CD4-positive, alpha-beta T cell (primary cell): ENCODE measurements at places on chromosomes 13 and 19.

- DNase-seq = no peak
- H3K27ac ChIP-seq = no peak overlapping the region
- H3K36me3 ChIP-seq = no peaks in the 10 kb centered on the region
- no peaks in the 10 kb centered on the region for H3K27me3 ChIP-seq
Observed at GRCh38 chr13:30295116-30295515, 12.2 kb downstream of the KATNAL1 start.

- DNase-seq = no peak
- H3K4me1 ChIP-seq = no peaks in the 10 kb centered on the region
- no peaks in the 10 kb centered on the region for H3K36me3 ChIP-seq
- no peaks in the 10 kb centered on the region for H3K27me3 ChIP-seq
Observed at GRCh38 chr19:28631961-28632360, 581.0 kb downstream of the UQCRFS1 start.

DNA sequence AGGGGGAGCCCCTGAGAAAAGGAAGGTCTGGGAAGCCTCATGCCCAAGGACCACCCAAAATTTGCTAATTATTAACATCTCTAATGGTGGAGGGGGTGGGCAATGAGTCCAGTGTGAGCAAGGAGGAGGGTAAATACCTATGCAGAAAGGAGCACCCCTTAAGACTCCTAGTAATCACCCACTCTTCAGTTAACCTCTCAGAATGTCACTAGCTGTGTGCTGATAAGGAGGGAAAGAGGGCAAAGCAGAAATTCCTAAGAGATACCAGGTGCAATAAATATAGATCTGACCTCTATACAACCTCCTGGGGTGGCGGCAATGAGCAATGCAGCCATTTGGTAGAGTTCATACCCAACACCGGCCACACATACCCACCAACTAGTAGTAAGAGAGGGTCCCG, 12.7 kb upstream of the DPY19L3 start:
- H3K27ac ChIP-seq = no peak overlapping the region
- H3K4me3 ChIP-seq = no peak overlapping the region
- DNase-seq = no peak
- H3K4me1 ChIP-seq = no peaks in the 10 kb centered on the region
- H3K27me3 ChIP-seq = no peaks in the 10 kb centered on the region

GRCh38 chr13:34241332-34241731, 423.4 kb downstream of the RFC3 start:
- no peaks in the 10 kb centered on the region for H3K27me3 ChIP-seq
- no peak for DNase-seq
- no peak overlapping the region for H3K4me3 ChIP-seq
- H3K27ac ChIP-seq = no peak overlapping the region

- DNase-seq = no peak
- H3K27me3 ChIP-seq = no peaks in the 10 kb centered on the region
- H3K27ac ChIP-seq = no peak overlapping the region
- peaks cover 66% of the 10 kb centered on the region for H3K36me3 ChIP-seq
Observed at GRCh38 chr19:19354007-19354406, 33.4 kb downstream of the MAU2 start.

DNA sequence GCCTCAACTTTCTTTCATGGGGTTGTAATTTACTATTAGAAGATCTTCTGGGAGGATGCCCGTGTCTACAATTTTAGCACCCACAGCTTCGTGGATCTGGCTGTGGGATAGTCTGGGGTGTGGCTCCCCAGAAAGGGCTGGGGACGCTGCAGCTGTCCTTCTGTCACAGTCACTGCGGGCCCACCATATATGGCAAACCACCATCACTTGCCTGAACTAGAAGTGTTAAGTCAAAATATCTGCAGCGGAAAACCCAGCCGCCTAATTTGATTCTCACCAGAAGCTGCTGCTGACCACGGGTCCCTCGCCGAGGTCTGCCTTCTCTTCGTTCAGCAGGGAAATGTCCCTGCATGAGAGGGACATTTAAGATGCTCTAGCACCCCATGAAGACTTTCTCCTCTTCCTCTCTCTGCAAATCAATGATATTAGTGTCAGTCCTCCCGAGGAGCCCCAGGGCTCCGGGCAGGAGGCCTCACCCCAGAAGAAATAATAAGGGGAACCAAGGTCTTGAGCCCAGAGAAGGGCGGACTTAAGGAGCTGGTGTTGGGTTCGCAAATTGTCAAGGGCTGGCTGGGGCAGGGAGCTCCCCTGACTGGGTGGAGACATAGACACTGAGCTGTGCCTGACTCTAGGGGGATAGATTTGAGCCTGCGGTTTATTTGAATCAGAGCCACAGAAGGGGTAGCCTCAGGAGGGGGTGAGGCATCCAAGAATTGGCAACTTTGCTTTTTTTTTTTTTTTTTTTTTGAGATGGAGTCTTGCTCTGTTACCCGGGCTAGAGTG, 3.0 kb upstream of the MATK start:
- DNase-seq = no peak
- no peaks in the 10 kb centered on the region for H3K27me3 ChIP-seq
- H3K4me1 ChIP-seq = peaks cover 21% of the 10 kb centered on the region

- no peak overlapping the region for H3K27ac ChIP-seq
- H3K36me3 ChIP-seq = no peaks in the 10 kb centered on the region
- H3K27me3 ChIP-seq = no peaks in the 10 kb centered on the region
- H3K4me1 ChIP-seq = peaks cover 50% of the 10 kb centered on the region
- DNase-seq = no peak
Observed at GRCh38 chr19:4970558-4971423, 1.9 kb downstream of the KDM4B start.

DNA sequence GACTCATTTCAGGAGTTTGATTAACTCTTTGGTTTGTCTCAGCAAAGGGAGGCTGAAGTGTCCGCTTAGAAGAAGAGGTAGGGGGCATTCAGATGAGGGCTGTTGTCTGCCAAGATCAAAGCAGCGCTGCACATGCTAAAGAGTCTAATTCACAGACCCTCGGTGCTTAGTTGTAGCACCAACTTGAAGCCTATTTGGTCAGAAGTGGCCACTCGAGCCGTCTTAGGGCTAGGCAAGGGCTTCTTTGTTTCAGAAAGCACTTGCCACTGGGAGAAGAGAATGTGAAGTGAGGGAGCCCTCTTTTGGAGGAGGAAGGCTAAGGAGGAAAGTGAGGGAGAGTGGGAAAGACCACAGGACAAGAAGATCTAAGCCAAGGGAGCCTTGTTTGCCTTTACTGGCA, 313.4 kb upstream of the TMTC4 start:
- H3K4me3 ChIP-seq = no peak overlapping the region
- H3K27me3 ChIP-seq = peaks cover 4% of the 10 kb centered on the region
- no peaks in the 10 kb centered on the region for H3K36me3 ChIP-seq
- no peak overlapping the region for H3K27ac ChIP-seq
- DNase-seq = no peak
- no peaks in the 10 kb centered on the region for H3K4me1 ChIP-seq
